Astrocyte of the spinal cord (primary cell): ENCODE measurements at places on chromosomes 5 and 9.

DNA sequence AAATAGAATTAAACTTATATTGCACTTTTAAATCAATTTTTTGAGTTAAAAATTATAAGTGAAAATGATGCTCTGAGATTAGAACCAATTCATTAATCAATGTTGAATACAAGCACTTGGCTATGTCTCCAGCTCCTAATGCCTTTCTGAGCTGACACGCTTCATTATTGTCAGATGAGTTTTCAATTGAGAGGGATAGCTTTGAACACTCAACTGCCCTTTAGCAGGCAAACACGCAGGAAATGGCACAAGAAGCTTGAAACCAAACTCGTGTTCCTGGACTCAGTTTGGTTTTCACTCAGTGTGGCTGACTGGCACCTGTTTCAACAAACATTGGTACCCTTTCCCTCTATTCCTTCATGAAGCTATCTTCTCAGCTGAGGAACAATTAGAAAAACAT, 109.8 kb downstream of the MCTP1 start:
- no peak for DNase-seq

DNA sequence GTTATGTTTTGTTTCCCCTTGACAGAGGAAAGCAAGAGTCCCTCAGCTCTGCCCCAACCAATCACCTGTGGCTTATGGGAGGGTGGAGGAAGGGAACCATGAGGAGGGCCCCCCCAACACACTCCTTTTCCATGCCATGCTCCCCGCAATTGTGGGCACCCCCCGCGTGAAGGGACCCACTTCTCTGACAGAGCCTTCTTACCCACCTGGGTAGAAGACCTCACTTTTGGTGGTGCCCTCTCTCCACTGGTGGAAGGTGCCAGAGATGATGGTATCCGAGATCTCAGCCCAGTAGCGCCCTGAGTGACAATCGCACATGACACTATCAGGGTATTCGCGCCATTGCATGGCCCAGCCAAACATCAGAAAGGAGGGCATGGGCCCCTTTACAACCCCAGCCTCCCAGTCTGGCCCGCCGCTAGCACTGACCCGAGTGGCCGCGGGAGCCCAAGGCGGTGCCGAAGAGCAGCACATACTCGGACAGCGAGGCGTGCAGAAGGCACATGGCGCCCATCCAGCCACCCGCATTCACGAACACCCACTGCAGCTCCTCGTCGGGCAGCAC, 714 bp downstream of the SIGMAR1 start:
- DNase-seq: no peak

GRCh38 chr5:17436350-17436749, 61.7 kb upstream of the TAF11L2 start:
- no peak for DNase-seq

DNA sequence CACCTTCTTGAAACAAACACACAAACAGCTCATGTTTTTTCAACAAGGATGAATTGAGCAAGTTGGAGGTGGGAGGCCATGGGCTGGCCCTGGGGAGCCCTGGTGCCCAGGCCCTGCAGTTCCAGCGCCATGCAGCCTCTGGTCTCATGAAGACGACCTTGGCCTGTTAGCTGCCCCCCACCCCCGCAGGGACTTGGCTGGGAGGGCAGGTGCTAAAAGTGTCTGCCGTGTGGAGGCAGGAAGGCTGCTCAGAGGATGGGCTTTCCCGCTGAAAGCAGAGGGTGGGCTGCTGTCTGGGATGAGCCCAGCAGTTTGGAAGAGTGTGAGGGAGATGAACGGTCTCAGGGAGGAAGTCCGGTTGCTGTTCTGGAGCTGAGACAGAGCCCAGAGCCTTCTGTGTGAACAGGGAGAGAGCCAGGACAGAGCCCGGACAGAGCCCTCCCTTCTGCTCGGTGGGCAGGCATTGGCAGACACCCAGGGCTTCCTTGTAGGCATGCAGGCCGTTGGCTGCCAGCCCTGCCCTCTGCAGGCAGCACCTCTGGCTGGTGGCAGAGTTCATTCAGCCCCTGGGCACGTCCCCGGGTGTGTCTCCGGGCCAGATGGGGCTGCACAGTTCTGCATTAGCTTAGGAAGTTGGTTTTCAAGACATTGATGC, 18.7 kb downstream of the ROPN1L start:
- DNase-seq: no peak

GRCh38 chr5:60497706-60498500, 202.1 kb downstream of the DEPDC1B start:
- peak; percentile 67 for DNase-seq

DNA sequence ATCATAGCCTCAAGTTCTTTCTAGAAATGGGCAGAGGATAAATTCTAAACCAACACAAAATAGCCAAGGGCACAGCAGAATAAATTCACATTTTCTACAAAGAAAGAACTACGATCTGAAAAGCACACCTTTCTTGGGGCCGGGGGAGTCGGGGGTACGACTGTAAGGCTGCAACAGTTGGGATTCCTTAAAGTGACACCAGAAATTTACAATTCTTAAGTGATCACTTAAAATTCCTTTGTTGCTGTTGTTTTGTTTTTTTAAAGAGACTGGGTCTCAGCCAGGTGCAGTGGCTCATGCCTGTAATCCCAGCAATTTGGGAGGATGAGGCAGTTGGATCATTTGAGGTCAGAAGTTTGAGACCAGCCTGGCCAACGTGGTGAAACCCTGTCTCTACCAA, 95.8 kb downstream of the CDK5RAP2 start:
- DNase-seq: no peak

- no peak for DNase-seq
Measured at GRCh38 chr5:172635038-172635437, 6.0 kb upstream of the NEURL1B start.

DNA sequence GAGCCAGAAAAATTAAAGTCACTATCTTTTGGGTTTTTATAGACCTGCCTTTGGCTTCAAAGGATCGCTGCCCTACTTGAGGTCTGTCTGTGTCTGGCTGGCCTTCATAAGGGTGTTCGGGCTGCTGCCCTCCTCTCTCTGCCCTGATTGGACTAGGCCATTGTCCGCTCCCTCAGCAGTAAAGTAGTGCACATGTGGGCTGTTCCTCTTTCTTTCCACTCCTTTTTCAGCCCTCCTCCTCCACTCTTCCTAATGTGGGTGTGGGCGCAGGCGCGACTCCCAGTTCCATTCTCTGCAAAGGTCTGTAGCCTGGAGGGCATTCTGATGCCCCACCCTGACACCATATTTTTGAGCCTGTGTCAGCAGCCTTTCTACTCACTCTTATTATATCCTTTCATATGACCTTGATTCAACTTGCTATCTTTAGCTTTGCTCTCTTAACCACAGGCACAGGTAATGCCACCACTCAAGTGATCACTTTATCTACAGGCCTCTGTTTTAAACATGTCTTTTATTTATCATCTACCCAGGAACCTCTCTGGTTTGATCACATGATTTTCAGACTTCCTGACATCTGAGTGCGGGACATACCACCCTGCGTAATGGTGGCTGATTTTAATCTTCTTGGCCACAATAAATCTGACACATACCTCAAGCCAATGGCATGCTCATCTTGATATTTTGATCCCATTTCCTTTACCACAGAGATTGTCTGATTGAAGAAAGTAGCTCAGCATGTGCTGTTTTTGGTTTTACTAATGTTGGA, 144.5 kb downstream of the AOPEP start:
- DNase-seq: no peak

DNA sequence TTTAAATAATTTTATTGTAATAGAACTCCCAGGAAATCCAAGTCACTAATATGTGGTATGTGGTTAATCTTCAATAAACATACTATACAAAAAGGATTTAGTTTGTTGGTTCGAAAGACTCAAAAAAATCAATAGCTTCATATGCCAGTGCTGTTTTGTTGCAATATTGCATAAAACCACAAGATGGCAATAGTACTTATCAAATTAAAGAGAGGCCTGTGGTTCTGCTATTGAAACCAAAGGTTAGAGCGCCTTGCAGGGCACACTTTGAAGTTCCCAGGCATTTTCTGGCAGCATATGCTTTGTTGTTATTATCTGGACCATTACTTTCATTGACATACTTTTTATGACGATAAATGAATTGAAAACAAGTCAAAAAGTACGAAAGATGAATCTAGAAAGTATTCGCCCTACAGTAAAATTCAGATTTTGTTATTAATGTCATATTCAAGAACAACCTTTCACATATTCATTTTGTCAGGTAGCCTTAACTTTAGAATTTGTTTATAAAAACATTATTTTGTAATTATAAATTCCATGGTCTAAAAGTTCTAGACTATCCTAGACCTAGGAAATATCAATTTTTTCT, 316.3 kb downstream of the MCTP1 start:
- peak; percentile 81 for DNase-seq

DNA sequence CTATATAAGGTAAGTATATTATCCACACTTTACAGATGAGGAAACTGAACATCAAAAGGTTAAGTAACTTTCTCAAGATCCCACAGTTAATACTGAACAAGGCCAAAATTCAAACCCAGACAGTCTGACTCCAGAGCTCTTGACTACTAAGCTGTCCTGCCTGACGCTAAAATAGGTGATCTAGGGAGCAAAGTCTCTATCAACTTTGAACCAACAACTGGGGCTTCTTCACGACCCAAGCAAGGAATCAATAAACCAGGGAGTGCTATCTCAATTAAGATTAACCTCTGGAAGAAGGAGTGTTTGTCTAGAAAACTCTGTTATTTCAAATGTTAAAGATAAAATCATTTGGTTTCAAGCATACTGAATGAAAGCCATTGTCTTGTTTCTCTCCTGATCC, 64.4 kb downstream of the MRPS27 start:
- no peak for DNase-seq

DNA sequence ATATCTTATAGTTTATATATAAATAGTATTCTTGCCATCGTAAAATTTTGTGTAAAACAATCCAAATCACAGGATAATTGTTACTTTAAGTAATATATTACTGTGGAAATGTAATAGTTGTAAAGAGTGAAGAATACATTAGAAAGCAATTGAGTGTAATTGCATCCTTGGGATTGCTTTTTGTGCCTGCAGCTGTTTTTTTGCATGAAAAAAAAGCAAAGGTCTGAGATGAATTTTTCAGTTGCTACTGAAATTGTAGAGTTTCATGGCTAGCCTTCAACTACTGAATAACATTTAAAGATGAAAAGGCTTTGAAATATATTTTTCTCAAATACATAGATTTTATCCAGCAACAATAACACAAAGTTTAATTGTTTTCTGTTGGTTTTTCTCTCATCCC, 232.0 kb upstream of the FAM174A start:
- no peak for DNase-seq

GRCh38 chr5:9233712-9234111, 312.2 kb downstream of the SEMA5A start:
- DNase-seq: peak; percentile 30

- peak; percentile 28 for DNase-seq
Measured at GRCh38 chr9:116278326-116278725, 124.7 kb downstream of the PAPPA start.

- DNase-seq: no peak
Measured at GRCh38 chr9:20031836-20032235, 243.0 kb upstream of the SLC24A2 start.

- no peak for DNase-seq
Measured at GRCh38 chr9:125475385-125475784, 213.8 kb downstream of the GAPVD1 start.

GRCh38 chr9:74277532-74277931, 219.6 kb upstream of the RORB start:
- DNase-seq: no peak

DNA sequence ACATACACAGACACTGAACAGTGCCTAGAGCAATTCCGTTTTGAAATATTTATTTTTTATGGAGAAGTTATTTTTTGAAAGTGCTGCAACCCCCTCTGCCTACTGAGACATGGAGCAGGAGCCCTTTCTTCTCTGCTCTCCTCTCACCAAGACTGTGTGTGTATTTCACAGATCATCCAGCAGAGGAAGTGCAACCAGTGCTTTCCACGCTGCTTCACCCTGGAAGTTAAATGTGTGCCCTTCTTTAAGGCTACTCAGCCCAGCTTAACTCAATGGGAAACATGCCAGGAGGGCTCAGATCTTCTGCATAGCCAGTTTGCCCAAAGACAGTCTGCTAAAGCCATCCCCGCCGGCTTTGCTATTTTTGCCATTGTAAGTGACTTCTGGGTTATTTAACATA, 606.3 kb downstream of the TLE1 start:
- peak; percentile 40 for DNase-seq

- DNase-seq: no peak
Measured at GRCh38 chr5:114782869-114783268, 386.8 kb downstream of the TRIM36 start.

GRCh38 chr5:78411586-78411985, 51.2 kb downstream of the SCAMP1 start:
- no peak for DNase-seq

DNA sequence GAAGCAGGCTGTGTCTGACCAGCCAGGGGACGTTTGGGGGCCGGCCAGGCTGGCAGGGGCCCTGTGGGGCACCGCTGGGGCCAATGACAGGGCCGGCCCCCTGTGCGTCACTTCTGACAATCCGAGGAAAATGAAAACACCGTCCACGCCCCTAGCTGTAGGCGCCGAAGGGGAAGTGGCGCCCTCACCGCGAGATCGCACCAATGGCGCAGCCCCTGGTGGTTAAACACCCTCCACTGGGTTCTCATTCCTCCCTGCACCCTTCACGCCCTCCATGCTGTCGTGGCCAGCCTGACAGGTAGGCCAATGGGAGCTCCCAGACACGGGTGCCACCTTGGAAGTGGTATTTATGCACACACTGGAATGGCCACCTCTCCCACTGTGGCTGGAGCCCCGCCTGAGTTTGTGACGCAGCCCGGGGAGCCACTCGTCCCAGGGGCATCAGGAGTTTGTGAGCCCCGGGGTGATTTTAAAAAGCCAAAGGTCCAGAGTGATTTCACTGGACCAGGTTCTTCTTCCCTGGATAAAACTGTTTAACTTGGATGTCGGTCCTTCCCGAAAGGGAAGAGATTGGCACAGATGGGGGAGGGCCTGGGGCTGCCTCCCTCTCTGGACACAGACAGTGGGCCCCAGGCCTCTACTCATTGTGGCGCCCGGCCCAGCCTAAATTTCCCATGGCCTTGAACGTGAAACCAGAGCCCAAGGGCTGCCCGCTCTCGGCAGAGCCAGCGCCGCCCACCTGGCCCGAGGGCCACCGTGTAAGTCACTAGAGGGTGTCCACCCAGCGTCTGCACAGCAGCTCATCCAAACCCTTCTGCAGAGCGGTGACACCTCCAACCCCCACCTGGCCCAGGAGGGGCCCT, 49.7 kb downstream of the NKD2 start:
- DNase-seq: no peak

DNA sequence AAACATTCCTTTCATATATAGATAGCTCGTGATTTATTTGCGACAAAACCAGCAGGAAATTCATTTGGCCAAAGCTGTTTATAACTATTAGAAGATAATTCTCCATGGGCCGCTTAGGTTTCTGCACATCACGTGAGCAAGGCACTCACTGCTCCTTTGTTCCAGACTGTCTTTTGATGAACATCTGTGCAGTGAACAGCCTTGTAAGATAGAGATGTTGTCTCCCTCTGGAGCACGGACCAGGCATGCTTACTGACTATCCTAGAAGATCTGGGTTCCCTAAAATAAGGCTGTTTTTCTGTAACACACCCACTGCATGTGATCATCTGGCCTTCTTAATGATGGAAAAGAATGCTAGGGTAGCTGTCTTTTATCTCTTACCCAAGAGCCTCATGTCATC, 30.9 kb downstream of the YIPF5 start:
- DNase-seq: peak; percentile 24

- DNase-seq: no peak
Measured at GRCh38 chr9:79006546-79006945, 565.2 kb upstream of the TLE4 start.

GRCh38 chr5:157918811-157919742, 60.1 kb upstream of the CLINT1 start:
- no peak for DNase-seq
